ENCODE measurements at places on chromosomes 4 and X.

GRCh38 chr4:38855466-38855865 is 1.2 kb downstream of the TLR6 start:
- no peak for DNase-seq

DNA sequence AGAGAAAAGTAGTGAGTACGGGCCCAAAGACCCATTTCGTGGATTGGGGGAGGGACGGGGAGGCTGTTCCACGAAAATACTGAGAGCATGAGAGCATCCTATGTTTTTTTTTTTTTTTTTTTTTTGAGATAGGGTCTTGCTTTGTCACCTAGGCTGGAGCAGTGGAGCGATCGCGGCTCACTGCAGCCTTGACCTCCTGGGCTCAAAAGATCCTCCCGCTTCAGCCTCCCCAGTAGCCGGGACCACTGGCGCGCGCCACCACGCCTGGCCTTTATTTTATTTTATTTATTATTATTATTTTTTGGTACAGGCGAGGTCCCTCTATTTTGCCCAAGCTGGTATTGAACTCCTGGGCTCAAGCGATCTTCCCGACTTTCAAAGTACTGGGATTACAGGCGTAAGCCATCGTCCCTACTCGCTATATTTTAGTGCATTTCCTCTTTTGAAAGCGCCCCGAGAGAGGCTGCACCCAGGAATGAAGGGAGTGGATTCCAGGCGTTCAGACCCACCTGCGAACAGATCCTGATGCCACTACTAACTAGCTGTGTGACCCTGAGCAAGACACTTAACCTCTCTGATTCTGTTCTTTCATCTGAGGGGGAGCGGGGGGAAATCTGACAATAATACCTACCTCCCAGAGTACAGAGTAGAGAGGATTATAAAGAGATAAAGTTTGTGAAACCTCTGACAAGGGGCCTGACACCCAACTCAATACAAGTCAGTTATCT is 5.4 kb upstream of the MSX1 start:
- no peak for DNase-seq

DNA sequence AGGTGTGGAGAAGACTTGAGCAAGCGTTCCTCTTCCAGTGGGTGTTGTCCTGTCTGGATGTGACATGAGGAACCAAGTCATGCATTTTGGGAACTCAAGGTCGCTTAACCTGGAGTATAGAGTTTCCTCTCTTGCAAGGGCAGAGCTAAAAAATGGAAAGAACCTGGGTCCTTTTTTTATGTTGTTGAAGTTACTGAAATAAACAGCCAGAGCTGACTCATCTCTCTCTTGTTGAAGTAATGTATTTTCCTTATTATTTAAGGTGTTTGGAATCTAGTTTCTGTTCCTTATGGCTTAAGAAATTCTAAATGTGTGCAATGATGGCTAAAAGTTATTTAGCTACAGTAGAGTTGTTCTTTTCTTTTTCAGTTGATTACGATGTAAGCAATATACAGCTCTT is 314.5 kb downstream of the CAMK2D start:
- no peak for DNase-seq

DNA sequence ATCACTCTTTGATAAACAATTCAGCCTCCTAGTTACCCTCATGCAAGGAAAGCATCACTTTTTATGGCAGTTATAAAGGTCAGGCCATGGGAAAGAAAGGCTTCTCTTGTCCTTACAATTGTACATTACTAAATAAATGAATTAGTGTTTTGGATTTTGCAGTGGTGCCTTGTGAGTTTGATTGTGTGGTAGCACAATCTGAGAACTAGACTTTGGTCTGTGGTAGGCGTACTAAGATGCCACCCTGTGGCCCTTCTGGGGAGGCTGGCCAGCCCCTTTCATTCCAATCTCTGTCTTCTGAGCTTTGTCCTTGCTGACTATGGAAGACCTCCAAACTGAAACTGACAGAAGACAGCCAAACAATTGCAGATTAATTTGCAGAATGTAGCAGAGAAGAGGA is 14.6 kb upstream of the HNRNPD start:
- no peak for DNase-seq

GRCh38 chr4:183362916-183363542 is 40.8 kb upstream of the CLDN24 start:
- no peak for DNase-seq

DNA sequence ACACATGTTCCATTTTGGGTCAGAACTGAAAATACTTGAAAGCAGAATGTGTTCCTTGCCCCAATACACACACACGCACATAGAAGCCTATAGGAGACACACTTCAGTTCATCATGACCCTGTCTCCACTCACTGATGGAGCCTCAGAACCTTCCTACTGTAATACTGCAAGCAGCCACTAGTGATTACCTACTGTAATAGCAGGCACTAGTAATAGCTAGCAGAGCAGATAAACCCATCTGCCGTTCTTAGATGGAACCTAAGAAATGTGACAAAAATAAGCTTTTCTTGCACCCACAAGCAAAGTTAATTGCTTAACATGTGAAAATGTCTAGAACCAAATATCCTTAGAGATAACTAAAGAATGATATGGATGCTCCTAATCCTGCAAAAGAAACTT is 13.6 kb downstream of the AMTN start:
- no peak for DNase-seq

- DNase-seq, result no peak
Observed at GRCh38 chrX:109967156-109967555, 35.8 kb upstream of the TMEM164 start.

GRCh38 chr4:151862766-151863165 is 102.0 kb upstream of the GATB start:
- no peak for DNase-seq

DNA sequence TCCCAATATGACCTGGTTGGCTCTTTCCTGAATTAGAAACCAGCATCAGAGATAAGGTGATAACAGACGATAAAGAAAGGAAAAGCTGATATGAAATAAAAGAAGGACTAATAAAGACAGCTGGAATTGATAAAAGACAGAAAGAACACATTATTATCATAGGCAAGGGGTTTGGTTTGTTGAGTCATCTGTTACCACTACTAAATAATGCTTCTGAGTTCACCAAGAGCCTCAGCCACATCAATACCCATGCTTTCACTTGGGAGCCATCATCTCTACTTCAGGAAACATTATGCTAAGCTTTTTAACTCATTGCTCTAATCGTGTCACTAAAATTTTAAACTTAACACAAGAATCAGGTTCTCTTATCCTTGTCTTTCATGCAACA is 27.6 kb downstream of the ANXA5 start:
- no peak for DNase-seq

DNA sequence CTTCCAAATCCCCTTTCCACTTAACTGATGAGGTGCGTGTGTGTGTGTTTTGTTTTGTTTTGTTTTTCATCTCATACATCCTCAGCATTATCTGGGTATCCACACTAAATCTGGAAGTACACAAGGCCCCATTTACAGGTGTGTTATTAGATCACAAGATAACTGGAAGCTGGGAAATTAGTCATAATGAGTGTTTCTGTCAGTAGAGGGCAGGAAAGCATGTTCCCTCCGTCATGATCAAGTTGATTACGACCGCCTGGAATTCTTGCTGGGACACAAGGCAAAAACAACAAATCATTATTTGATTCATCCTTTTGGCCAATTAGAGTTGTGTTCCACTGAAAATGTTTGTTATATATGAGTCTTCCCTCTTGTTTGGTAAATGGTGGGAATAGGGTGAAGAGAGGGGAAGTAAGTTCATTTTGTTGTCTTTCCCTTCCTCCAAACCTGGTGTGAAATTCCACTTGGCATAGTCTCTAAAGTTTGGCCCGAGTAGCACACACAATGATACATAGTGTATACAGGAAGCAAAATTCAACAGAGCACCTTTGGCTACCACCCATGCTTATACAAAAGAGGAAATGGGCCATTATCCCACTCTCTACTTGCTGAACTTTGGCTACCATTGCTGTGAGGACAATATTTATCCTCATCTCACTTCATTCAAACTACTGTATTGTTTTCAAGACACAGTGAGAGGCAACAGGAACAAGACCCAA is 33.3 kb upstream of the TLL1 start:
- DNase-seq, result no peak

- no peak for DNase-seq
Observed at GRCh38 chr4:161987611-161988010, 176.2 kb downstream of the FSTL5 start.

GRCh38 chr4:26826721-26827120 is 33.9 kb upstream of the STIM2 start:
- no peak for DNase-seq

- DNase-seq, result no peak
Observed at GRCh38 chr4:69896530-69897116, 34.2 kb upstream of the CSN1S1 start.

GRCh38 chr4:288891-289290 is 16.4 kb downstream of the ZNF732 start:
- DNase-seq, result no peak

- no peak for DNase-seq
Observed at GRCh38 chrX:43562372-43562771, 93.7 kb upstream of the MAOA start.

GRCh38 chrX:68387776-68388175 is 45.5 kb downstream of the OPHN1 start:
- DNase-seq, result no peak
